Activated naive CD4-positive, alpha-beta T cell treated with anti-CD3 and anti-CD28 coated beads, Interleukin-2, amount 10 ng/mL, durations not matched to agents 5 hours and 36 hours (primary cell): ENCODE measurements at places on chromosomes 2 and 18. TPM values are rescaled to one million over a fixed set of nuclear protein-coding genes. Genes with fewer than 3 reads are reported as not detected.

Gene SAG
- 0.10 TPM for total RNA-seq

Gene TWIST2
- total RNA-seq: not detected

Gene CHRND
- total RNA-seq: not detected

Gene TMEFF2
- not detected for total RNA-seq

Gene MC2R
- total RNA-seq: not detected

Gene APOB
- total RNA-seq: not detected
